ENCODE measurements at places on chromosomes 13 and 19. TPM values are rescaled to one million over a fixed set of nuclear protein-coding genes. Genes with fewer than 3 reads are reported as not detected.

- DNase-seq, result no peak
These were observed at the start of gene CEACAM16 for GRCh38 chr19:44698492-44699201. Gene CEACAM16, plus strand, starts transcription at chr19:44699151. Its CDS starts 2,306 bp downstream, at chr19:44701457.

DNA sequence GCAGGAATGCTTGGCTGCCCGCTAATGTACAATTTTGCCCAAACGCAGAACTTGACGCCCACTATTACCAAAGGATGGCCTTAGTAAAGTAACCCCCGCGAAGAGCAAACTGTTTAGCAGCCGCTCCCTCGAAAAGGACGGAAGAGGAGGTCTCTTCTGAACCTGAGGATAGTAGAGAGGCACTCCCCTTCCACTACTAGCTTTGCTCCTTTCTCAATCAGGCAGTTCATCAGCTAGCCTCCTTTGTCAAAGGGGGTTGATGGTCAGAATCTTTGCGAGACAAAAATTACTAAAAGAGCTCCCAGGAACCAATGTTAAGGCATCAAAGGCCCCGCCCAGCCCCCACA, 534 bp downstream of the CAB39L start:
- DNase-seq, result no peak

DNA sequence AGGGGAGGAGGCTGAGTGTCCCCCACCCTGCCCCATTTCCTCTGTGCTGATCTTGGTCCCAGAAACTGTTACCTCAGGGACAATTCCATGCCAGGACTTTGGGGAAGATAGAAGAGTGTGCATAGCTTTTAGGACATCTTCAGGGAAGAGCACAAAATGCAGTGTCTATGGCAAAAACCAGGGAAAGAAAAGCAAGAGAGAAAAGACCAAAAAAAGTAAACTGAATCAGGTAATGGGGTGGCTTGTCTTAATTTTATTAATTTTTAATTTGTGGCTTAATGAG, 109.4 kb downstream of the NDFIP2 start:
- DNase-seq, result no peak

DNA sequence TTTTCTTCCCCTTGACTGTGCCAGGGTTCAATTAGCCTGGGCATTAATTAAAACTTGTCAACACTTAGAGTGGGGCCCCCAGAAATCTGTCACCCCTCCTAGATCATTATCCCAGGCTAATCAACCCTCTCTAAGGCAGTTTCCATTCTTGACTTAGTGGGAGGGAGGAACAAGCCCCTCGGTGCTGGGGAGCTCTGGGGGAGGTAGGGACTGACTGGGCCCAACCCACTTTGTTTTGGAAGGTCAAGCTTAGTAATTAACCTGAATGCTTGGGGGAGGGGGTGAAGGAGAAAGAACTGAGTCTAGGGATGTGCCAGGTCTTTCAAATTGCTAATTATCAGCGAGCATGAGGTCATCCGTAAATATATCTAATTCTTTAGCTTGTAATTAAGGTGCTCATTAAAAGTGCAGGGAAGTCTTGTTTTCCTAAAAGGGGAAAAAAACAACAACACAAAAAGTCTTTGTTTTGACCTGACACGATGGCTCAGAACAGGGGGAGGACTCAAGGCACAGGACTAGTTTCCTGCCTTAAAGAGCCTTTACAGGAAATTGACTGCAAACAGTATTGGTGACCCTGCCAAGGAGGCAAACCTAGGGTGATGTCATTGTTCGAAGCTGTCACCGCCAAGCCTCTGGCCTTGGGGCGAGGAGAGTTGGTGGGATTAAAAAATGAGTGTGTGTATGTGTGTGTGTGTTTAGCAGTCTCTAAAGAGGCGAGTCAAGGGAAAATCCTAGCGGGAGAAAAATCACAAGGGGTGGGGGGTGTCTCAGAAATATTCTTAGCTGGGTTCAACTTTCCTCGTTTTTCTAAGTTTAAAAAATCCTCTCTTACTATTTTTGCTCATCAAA, 19.4 kb downstream of the ACTN4 start:
- DNase-seq, result no peak

DNA sequence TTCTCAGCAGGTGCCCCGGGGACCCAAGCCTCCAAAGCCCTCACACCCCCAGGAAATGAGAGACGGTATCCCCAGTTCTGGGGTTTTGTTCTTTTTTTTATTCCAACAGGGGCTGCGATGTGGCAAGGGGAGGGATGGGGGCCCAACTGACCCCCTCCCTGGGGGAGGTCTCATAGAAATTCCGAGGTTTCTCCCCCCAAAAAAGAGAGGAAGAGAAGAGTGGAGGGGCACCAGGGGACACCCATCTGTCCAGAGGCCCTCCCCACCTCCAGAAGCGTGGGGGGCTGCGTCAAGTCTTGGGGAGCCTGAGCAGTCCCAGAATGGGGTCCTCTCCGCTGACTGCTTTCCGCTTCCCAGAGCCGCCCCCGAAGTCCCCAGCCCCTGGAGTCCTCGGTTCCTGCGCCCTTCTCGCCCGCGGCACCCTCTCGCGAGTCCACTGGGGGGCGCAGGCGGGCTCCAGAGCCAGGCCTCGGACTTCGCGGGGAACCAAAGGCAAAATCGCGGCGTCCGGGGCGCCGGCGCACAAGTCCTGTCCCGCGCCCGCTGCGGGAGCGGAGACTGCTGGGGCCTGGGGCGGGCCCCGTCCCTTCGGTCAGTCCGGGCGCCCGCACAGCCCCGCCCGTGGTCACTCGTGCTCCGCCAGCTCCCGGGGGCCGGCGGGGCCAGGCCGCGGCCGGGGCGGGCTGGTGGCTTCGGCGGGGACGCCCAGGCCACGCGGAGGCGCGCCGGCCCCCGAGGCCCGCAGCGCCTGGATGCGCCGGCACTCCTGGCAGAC, 4.4 kb upstream of the ATP1A3 start:
- peak; percentile 77 for DNase-seq

DNA sequence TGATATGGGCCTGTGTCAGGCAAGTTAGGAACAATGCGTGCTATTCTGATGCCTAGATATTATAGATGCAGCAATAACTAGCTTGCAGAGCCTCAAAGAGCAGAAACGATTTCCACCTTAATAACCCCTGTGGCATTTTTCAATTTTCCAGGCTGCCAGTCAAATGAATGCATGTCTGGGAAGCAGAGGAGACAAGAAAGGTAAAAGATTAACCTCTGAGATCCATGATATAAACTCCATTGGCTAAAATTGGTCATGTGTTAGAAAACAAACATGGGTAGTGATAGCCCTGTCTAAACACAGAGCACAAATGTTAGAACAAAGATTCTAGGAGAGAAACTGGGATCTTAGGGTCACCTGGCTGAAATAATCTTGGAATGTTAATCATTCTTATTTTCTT, 811.1 kb downstream of the DIAPH3 start:
- DNase-seq, result no peak

- no peak for DNase-seq
These were observed 43.5 kb downstream of the METTL21C start for GRCh38 chr13:102651392-102651791.

DNA sequence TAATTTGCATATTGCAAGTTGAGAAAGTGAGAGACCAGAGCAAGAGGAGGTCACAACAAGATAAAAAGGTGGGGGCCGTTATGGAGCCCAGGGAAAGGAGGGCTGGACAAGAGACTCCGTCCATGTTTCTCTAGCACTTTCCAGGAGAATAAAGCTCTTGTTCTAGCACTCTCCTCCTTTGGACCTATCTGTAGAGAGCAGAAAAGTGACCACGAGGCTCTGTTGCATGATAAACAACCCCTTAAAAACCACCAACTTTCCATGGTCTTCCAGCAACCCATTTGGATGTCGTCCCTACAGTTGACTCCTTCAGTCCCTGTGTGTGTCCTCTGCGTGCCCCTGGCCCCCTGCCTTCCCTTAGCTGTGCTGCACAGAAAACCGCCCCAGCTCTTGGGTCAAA, 4.1 kb upstream of the ARL11 start:
- no peak for DNase-seq

DNA sequence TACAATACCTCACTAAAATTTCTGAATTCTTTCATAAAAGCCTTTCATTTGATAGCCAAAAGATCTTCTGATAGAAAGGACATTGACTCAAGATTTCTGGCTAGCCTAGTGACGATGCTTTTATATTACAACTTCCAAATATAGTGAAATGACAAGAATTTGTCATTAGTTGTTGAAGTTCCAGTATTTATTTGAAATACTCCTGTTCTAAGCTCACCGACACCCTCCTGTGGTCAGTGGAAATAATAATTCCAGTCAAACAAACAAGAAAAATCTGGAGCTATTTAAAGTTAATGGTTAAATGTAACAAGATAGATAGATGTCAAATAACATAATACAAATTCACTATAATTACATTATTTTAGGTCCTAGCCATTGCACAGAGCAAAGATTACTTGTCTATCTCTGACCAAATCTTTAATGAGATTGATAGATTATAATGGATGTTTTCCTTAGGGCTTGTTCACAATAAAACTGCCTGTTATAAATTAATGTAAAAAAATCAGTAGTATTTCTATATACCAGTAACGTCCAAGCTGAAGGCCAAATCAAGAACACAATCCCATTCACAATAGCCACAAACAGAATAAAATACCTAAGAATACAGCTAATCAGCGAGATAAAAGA, 195.5 kb downstream of the RGCC start:
- DNase-seq, result no peak

DNA sequence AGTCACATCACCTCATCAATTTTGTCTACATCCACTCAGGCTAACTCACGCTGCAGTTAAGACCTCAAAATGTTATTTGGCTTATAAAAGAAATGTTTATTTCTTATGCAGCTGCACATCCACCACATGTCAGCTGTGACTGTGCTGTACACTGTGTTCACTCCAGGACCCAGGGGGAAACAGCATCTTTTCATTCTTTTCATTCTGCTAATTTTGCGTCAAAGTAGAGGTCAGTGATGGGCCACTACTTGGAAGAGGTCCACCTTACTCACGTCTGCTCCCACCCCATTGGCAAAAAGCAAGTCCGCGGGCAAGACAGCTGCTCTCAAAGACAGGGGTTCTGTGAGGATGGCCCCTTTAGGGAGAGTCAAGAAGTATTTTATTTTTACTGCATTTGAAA, 4.5 kb upstream of the DCT start:
- DNase-seq, result no peak

Gene GPR12
- total RNA-seq, result not detected

Gene C19orf38
- 1.9 TPM for total RNA-seq

Gene GPC6
- not detected for total RNA-seq

Gene EXOC3L2
- total RNA-seq, result not detected

Gene PRX
- total RNA-seq, result 2.5 TPM

Gene PABPC3
- 0.65 TPM for total RNA-seq

Gene CCDC106
- 12.1 TPM for total RNA-seq

Gene ZNF738
- 16.4 TPM for total RNA-seq
